ENCODE measurements at places on chromosomes 16 and 17. TPM values are rescaled to one million over a fixed set of nuclear protein-coding genes. Genes with fewer than 3 reads are reported as not detected.

DNA sequence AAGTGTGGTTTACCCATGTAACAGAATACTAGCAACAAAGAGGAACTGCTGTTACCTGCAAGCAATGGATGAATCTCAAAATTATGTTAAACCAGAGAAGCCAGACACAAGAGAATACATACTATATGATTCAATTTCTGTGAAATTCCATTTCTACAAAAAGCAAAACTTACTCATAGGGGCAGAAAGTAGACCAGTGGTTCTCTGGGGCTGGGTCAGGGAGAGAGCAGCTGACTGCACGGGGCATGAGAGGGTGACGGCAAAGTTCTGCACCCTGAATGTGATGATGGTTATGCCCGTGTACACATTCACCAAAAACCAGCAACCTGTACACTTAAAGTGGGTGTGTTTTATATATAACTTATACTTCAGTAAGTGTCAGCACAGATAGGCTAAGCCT is 3.1 kb downstream of the ZNF843 start:
- no peak for DNase-seq

DNA sequence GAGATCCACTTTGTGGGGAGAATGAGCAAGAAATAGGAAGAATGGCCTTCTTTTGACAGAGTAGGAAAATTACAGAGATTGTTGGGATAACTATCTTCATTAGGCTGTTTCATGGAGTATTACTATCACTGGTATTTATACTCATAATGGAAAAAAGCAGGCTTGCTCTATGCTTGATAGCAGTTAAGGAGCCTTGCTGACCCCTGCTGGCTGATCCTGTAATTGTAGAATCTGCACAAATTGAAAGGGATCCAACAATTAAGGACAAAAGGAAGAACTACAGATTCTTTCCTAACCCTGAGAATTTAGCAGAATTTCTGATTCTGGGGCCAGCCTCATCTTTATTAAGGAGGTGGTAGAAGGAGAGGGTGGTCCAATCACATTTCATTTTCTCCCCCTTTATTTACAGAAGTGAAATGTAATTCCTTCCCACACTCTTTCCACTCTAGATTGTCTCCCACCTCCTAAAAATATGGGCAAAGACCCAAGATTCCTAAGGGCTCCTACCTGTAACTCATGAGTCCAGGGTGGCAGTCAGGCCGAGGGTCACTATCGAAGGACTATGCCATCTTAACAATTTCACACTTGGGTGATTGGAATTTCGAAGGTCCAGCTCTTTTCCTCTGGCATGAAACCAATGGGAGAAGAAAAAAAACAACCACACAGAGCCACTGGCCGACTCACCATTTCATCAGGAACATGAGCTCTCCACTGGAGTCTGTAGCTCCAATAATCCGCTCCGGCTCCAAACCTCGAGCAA is 26.3 kb downstream of the NFE2L1 start:
- peak; percentile 82 for DNase-seq

DNA sequence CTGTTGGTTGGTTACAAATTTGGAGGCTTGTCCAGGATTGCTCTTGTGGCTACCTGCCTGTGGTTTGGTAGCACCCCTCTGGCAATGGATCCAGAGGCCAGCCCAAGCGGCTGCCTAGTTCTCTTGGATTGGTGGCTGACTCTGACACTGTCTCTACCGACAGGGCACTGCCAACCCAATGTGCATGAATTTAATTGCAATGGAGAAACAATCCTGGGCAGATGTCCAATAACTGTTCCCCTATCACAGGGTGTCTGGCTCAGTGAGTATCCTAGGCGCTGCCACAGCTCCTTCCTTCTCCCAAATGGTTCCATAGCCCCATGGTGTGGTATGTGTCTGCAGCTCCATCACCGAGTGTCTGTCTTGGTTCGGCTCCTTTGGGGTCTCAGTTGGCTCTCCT is 19.5 kb downstream of the N4BP1 start:
- DNase-seq = no peak

- DNase-seq = no peak
Measured at GRCh38 chr16:20042848-20043247, 30.8 kb downstream of the GPR139 start.

The HSPB9 gene
- polyA plus RNA-seq = not detected

The UBE2O gene
- polyA plus RNA-seq = 17.6 TPM
